ENCODE measurements at places on chromosomes 7 and 10. TPM values are rescaled to one million over a fixed set of nuclear protein-coding genes. Genes with fewer than 3 reads are reported as not detected.

The SLC26A5 gene
- not detected for total RNA-seq

The ASZ1 gene
- total RNA-seq = not detected

The SAMD9 gene
- 59.5 TPM for total RNA-seq

The FBXO24 gene
- 0.85 TPM for total RNA-seq

The MINDY4 gene
- 0.78 TPM for total RNA-seq

The ATOH7 gene
- not detected for total RNA-seq

The NXPH1 gene
- total RNA-seq = not detected

The ATG9B gene
- total RNA-seq = 6.9 TPM

The UPK3B gene
- total RNA-seq = 0.46 TPM

The DBNL gene
- 165 TPM for total RNA-seq

The SPDYE11 gene
- not detected for total RNA-seq

The FGL2 gene
- total RNA-seq = 4.4 TPM

The CCDC7 gene
- 12.9 TPM for total RNA-seq

The AKR1D1 gene
- total RNA-seq = not detected

The MBL2 gene
- total RNA-seq = not detected

The PNLIPRP2 gene
- not detected for total RNA-seq

The SPAM1 gene
- not detected for total RNA-seq

The GIMAP1 gene
- total RNA-seq = 27.2 TPM

The CCDC172 gene
- total RNA-seq = not detected

The PRSS1 gene
- total RNA-seq = not detected

The CAMK2B gene
- 0.27 TPM for total RNA-seq

The FGFBP3 gene
- total RNA-seq = 1.3 TPM

The PLEKHS1 gene
- 0.22 TPM for total RNA-seq

The MMRN2 gene
- not detected for total RNA-seq

The KMT2E gene
- 124 TPM for total RNA-seq

The FKBP6 gene
- not detected for total RNA-seq

The RAB11FIP2 gene
- total RNA-seq = 16.6 TPM

The MYOZ1 gene
- total RNA-seq = not detected

The MALRD1 gene
- total RNA-seq = not detected

The DKK1 gene
- not detected for total RNA-seq

The CADPS2 gene
- total RNA-seq = not detected

The SFTPD gene
- total RNA-seq = not detected

The RBM20 gene
- total RNA-seq = 0.27 TPM

The MKLN1 gene
- 44.2 TPM for total RNA-seq

The AEBP1 gene
- total RNA-seq = 6.1 TPM

The SLC26A3 gene
- total RNA-seq = not detected

The FAM25A gene
- not detected for total RNA-seq

The MEPCE gene
- total RNA-seq = 42.3 TPM
